ENCODE measurements at places on chromosomes 4 and X.

DNA sequence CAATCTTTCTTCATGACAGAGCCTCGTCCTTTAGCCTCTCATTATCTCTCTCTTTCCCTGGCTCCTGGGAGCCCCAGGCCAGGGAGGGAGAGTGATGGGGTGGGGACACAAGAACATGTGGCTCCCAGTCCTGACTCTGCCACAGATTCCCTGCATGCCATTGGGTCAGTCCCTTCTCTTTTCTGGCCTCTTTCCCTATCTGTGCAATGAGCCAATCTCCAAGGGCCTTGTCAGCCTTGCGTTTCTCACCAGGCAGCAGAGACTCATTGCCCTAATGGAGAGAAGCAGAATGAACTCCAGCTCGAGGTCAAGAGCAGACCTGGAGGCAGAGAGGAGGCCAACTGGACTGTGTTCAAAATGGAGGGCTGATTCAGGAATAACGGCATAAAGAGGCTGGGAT lies 38.4 kb upstream of the PJA1 start:
- DNase-seq = no peak

DNA sequence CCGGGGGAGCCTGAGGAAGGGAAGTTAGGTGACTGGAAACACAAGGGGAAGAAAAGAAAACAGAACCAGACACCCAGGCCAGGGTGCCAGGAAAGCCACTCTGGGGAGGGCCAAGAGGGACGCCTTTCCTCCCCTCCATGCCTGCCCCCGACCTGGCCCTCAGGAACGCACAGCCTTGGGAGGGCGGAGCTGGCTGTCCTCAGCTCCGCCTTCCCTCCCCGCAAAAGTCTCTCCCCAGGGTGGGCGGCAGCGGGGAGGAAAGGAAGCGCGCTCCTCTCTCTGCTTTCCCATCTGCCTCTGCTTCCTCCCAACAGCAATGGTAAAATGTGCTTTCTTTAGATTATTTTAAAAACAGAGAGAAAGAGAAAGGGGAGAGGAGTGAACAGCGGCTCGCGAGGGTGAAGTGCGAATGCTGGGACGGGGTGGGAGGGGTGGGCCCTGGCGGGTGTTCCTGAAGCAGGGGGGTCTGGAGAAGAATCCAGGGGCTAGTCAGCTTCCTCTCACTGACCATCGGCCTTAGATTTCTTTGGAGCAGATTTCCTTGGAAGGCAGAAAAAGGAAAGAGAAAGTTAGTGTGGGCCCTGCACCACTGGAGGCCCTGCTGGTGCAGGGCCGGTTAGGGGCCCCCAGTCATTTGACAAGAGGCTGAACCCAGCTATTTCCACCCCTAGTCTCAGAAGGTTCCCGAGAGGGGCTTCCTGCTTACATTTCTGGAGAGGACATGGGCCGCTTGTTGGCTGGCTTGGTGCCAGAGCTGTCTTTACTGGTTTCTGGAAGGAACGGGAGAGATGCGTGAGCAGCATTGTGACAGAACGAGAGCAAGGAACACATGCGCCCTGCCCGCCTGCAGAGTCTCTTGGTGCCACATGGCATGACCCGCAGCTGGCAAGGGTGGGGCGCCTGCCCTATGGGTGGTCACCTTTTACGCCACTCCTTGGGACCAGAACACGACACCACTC lies 4.7 kb upstream of the RENBP start:
- DNase-seq = no peak

DNA sequence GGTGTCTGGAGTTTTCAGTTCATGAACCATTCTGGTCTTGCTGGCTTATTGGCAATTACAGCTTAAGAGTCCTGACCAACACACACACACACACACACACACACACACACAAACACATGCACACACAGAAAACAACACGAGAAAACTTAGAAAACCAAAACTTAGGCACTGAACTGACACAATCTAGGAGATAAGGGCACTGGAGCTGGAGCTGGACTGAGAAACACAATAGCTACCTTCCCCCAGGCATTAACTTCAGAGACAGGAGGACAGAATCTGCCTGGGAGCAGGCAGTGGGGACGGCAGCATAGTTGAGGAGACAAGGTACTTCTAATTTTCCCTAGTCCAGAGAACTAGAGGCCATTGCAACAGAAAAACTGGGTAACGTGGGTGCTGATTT lies 62.3 kb downstream of the LNX1 start:
- no peak for DNase-seq

DNA sequence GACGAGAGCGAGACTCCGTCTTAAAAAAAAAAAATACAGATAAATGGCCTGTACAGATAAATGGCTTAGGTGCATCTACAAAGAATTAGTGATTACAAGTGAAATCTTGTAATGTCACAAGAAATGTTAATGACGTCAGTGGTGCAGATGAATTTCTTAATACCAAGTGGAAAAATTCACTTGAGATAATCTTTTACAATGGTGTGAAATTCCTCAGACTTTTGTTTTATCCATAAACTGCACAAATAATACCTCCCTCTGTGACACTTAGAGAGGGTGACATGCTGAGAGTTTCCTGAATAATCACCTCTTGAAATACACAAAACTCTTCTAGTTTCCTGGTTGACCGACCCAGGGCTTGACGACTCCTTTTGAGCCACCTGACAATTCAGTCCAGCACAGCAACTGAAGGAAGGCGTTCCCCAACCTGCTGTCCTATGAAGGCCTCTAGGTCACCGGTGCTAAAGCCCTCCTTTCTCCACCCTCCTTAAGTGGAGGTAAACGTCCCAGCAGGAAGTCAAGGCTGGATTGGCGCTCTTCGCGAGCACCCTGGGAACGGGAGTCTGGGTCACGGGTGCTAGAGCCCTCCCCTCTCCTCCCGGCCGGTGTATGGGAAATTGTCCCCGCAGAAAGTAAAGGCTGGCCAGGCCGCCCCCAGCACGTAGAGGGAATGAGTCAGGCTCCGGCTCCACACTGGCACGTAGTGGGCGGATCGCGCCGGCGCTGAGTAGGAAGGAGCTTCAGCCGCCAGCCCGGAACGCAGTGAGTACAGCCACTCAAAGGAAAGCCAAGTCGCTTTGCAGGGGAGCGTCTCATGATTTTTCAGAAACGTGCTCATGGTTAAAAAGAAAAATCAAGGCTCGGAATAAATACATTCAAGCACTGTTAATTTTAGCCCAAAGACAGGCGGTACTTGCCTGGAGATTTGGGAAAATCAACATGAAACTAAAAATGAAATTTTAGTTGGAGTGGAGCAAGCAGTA lies at the start of gene TMEM144:
TMEM144 (plus strand) TSS at position 662 of the 983 bp plus-strand sequence. CDS start 2,182 bp downstream, outside the sequence.
- peak; percentile 57 for DNase-seq
